ENCODE measurements at places on chromosomes 2 and 18. TPM values are rescaled to one million over a fixed set of nuclear protein-coding genes. Genes with fewer than 3 reads are reported as not detected.

DNA sequence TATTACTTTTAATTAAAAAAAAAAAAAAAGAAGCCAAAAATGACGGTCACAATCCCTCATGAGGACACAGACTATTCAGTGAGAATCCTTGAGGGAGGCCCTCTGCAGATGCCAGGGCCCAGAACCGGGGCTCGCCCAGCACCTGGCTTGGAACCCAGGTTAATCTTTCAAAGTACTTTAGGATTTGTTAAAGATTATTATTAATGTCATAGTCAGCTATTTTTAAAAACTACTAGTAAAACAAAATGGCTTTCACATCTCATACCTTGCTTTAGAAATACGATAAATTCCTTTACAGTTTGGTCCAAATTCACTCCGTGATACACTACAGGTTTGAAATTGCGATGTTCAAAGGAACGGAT is 27.1 kb downstream of the C2orf76 start:
- no peaks in the 10 kb centered on the region for H3K27me3 ChIP-seq
- H3K4me1 ChIP-seq: no peaks in the 10 kb centered on the region
- no peak overlapping the region for H3K27ac ChIP-seq
- DNase-seq: no peak
- no peaks in the 10 kb centered on the region for H3K36me3 ChIP-seq

- H3K27me3 ChIP-seq: no peaks in the 10 kb centered on the region
- H3K4me1 ChIP-seq: peaks cover 33% of the 10 kb centered on the region
- no peak overlapping the region for H3K4me3 ChIP-seq
- peaks cover 28% of the 10 kb centered on the region for H3K36me3 ChIP-seq
- no peak for DNase-seq
Observed at GRCh38 chr2:69152847-69153583, 140.0 kb downstream of the ANTXR1 start.

DNA sequence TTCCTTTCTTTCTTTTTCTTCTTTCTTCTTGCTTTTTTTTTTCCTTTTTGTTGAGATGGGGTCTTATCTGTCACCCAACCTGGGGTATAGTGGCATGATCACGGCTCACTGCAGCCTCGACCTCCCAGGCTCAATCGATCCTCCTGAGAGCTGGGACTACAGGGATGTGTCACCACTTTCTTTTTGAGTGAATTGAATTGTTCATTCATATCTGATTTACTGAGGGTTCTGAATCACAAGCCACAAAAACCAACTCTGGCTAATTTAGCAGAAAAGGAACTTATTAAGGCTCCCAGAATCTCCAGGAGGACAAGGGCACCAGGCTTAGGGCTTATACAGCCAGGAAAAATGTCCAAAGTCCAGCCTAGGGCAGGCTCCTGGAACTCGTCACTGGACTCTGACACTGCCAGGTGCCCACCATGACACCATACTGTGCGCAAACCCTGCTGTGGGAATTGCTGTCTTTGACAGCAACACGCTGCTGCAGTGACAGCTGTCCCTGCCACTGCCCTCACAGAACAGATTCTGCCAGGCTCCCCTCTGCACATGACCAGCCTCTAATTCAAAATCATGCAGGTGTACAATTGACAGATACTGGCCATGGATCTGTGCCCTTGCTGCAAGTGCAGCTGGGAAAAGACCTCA is 42.9 kb upstream of the EML6 start:
- DNase-seq: peak; percentile 37
- no peaks in the 10 kb centered on the region for H3K36me3 ChIP-seq
- H3K4me1 ChIP-seq: peaks cover 40% of the 10 kb centered on the region
- H3K27me3 ChIP-seq: peaks cover 7% of the 10 kb centered on the region

COL4A3 gene
- not detected for total RNA-seq

CD207 gene
- not detected for total RNA-seq

NETO1 gene
- not detected for total RNA-seq

Measured in HFFc6 (cell line).